Cerebellar nuclear complex (tissue), 1 donor: ENCODE measurements at places on chromosomes 13 and 19.

DNA sequence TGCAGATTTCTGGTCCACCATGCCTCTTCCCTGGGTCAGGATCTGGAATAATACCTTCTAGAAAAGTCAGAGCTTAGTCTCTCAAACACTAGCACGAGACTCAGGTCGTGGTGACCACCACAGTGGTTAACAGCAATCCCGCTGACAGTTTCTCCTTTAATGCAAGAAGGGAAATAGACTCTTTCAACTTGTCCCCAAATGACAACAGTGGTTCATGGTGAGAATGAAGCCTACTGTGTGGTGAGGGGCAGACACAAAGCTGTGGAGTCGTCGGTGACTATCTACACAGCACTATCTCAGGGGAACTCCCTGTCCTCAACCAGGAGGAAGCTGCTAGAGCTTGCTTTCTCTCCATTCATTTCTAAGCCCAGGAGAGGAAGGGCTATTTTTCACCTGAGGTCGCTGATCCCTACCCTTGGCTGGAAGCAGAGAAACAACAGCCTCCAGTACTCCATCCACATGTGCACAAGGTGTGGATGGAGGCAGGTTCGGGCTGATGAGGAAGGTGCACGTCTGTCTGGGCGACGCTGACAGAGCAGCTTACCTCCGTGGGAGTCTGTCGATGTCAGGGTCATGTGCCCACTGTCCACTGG is 72.4 kb downstream of the STK24 start:
- no peak for DNase-seq

GRCh38 chr19:47124937-47125668 is 5.5 kb upstream of the SAE1 start:
- DNase-seq = peak; percentile 68

- no peak for DNase-seq
Observed at GRCh38 chr19:30760014-30760413, 387.8 kb downstream of the ZNF536 start.

GRCh38 chr19:50427997-50428425 is 4.7 kb upstream of the MYBPC2 start:
- no peak for DNase-seq

- DNase-seq = no peak
Observed at GRCh38 chr13:31159306-31159705, 2.4 kb downstream of the HSPH1 start.
